ENCODE measurements at places on chromosomes 12 and 14. TPM values are rescaled to one million over a fixed set of nuclear protein-coding genes. Genes with fewer than 3 reads are reported as not detected.

THTPA gene
- 11.7 TPM for total RNA-seq

ANKLE2 gene
- total RNA-seq, result 193 TPM

GPRC5A gene
- not detected for total RNA-seq

VIPAS39 gene
- total RNA-seq, result 22.0 TPM

ZC3H14 gene
- total RNA-seq, result 61.9 TPM

PDZRN4 gene
- not detected for total RNA-seq

GCN1 gene
- 126 TPM for total RNA-seq

GLT1D1 gene
- 0.14 TPM for total RNA-seq

SLC8A3 gene
- 1.1 TPM for total RNA-seq

FERMT2 gene
- 0.78 TPM for total RNA-seq

OR6C6 gene
- not detected for total RNA-seq

AQP6 gene
- total RNA-seq, result not detected

ADCY6 gene
- total RNA-seq, result 0.40 TPM

GRCh38 chr12:120984351-120984898, 6.1 kb downstream of the HNF1A start:
- no peak for DNase-seq

DNA sequence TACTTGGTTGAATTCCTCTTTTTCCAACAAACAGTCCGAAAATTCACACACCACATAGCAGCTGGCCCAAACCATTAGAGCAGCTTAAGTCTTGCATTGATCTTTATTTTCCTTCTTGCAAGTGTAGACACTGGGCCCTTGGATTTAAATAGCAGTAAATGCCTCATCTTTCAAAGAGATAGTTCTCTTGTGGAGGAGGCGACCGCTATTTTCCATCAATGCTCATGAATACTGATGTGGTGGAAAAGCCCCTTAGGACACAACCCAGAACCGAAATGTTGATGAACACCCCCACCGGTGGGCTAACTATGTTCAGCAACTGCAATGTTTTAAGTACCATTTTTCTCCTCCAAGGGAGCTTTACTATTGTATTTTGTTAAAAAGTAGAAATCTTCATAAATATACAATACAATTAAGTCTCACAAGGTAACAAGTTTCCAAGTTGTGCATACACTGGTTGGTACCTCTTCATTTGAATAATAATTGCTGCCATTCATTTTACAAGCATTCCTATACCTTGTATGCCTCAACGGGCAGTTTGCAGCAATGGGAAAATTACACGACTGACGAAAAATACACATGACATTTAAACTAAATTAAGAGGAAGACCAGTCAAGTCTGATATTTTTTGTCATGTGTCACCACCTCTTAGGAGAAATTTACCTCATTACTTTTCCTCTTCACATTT, 18.0 kb downstream of the NIN start:
- DNase-seq, result no peak

DNA sequence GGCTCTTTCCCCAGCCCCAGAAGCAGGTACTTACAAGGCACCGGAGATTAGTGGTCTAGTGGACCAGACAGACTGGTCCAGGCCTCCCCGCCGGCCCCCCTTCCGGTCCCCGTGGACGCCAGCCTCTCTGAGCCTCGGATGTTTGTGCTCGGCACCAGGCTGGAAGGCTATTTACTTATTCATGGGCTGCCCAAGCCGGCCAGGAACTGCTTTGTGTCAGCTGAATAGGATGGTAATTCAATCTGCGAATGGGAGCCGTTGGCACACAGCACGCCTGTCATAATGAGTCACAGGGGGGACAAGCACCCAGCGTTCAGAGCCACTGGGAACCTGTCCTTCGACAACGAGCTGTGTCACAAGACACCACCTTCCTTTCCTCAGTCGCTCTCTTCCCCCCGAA, 82.3 kb downstream of the RIMBP2 start:
- DNase-seq, result no peak

- no peak for DNase-seq
Observed at GRCh38 chr12:94603434-94604365, 46.7 kb downstream of the TMCC3 start.

GRCh38 chr12:26298785-26299621, 103.6 kb downstream of the SSPN start:
- no peak for DNase-seq

DNA sequence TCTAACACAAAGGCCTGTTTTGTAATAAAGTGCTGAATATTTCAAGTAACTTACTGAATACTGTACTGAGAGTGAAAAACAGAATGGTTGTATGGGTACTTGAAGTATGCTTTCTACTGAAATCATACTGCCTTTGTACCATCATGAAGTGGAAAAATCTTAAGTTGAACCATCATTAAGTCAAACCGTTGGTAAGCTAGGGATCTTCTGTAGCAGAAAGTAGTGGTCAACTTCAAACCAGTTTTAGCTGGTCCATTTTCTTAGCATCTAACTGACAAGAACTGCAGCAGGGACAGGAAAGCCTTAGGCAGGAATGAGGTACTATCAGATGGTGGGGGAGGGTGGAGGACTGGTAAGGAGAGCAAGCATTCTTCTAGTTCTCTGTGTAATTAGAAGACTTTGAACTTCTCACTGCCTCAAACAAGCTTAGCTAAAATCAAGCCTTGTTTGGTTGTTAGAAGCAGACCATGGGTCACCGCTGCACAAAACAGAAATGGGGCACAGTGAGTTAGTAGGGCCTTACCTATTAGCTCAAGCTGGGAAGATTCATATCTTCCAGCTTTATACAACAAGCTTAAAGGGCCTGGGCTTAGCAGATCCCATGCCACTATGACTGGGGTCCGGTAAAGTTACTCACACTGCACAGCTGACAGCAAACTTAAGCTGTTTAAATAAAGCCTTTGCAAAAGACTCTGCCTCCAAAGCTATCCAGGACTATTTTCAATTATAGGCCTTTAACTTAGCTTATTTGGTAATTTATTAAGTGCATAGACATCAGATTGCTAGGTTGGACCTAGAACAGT, 73.8 kb downstream of the ACADS start:
- DNase-seq, result no peak

GRCh38 chr12:11885261-11886038, 185.3 kb upstream of the BCL2L14 start:
- DNase-seq, result no peak

DNA sequence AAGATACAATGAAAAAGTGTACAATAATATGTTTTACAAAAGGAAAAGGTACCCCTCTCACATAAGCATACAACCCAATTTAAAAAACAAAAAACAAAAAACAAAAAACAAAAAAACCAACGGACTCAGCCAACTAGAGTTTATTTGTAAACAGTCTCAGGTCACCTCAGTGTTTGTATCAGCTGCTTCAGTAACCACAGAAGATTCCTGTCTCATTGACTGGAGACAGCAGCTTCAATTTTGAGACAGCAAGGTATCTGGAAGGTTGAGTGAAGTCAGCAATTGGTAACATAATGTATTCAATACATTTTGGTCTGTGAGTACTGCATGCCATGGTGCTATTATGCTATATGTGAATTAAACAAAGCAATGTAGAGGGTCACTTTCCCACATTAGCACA, 201.7 kb downstream of the AKAP6 start:
- DNase-seq, result no peak

- DNase-seq, result no peak
Observed at GRCh38 chr14:69149461-69150244, 3.3 kb downstream of the DCAF5 start.

- no peak for DNase-seq
Observed at GRCh38 chr12:123591702-123592481, 7.5 kb downstream of the TMED2 start.

- DNase-seq, result no peak
Observed at GRCh38 chr14:67441256-67441655, 29.3 kb upstream of the PLEK2 start.

DNA sequence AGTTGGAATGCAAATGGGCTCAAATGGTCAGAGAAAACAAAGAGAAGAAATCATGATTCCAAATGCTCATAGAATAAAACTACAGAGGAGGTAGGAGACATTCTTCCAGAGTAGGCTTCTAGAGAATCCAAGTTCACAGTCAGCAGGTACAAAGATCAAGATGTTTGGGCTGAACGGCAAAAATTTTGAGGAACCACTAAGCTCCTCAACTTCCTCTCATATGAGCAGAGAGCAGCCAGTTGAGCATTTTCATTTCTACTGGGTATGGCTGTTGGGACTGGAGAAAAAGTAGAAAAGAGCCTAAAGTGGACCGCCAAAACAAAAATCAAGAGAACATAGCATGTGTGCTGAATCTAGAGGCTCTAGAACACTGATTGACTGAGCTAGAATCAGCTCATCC, 73.8 kb upstream of the ARID2 start:
- no peak for DNase-seq

DNA sequence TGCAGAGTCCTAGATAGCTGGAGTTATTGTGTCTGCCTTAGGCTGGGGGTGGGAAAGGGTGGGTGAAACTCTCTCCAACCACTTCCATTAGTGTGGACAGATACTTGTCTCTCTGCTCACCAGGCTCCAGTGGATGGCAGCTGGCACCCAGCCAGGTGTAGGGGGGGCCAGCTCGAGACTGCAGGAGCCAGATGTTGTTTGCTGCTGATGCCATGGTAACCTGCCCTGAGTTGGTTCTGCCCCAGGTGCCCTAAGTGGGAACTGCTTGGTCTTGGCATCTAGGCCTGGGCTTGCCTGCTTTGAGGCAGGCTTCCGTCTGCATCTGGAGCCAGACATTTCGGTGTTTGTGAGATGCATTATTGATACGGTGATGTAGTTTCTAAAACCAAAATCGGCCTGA, 82.2 kb downstream of the ADCK1 start:
- no peak for DNase-seq

DNA sequence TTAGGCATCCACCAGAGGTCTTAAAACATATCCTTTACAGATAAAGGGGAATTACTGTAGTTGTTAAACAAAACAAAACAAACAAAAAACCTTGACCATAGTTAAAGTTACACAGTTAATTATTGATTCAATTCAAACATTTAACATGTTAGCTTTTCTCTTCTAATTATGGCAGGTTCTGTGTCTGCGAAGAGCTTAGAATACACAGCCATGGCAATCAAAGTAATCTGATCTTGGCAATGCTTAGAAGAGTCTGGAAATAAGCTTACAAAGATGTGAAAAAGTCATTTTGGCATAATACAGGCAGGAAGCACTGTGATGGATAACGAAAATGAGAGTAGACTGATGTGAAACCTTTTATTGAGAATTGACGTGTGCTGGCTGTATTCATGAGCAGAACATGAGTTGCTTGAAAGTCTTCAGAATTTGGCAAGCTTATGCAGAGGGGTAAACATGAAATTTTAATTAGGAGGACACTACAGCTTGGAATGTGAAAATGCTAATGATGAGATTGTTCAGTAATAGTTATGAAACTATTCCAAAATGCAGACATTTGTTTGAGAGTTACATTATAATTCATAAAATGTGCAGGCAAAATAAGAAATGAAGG, 629.6 kb downstream of the FSCB start:
- DNase-seq, result no peak

- no peak for DNase-seq
Observed at GRCh38 chr14:54698966-54699530, 132.1 kb downstream of the SAMD4A start.

- DNase-seq, result no peak
Observed at GRCh38 chr12:27673101-27673718, 23.0 kb upstream of the REP15 start.

- DNase-seq, result no peak
Observed at GRCh38 chr12:42332301-42333285, 6.6 kb downstream of the PPHLN1 start.

GRCh38 chr14:72315714-72316113, 383.5 kb downstream of the RGS6 start:
- no peak for DNase-seq

DNA sequence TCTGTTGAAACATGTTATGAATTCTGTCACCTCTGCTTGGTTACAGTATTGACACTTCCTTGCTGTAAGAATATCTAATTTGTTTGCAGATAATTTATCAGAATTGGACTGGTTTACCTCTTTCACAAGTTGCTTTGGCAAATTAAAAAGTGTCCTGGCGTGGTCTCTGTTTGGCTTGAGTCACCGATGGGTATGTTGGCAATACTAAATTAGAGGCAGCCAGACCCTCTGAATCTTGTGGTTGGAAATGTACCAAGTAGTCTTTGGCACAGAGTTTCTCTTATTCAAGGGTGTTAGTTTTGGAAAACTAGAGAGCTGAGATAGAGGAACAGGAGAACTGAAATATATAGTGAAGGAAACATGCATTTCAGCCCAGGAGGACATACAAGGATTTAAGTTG, 521.1 kb upstream of the MGAT4C start:
- DNase-seq, result no peak

DNA sequence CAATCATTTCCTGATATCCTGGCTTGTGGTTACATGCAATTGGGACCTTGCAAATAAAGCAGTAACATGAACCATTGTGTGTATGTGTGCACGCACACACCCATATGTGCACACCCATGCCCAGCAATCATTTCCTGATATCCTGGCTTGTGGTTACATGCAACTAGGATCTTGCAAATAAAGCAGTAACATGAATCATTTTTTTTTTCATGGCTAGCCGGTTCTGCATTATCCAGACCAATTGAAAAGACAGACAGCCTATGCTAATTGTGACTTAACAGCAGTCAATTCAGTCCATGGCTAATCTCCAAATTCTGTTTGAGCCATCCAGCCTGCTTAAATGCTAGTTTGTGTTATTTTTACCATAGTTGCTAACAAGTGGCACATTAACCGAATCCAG, 134.3 kb downstream of the TTC7B start:
- DNase-seq, result no peak

- no peak for DNase-seq
Observed at GRCh38 chr12:72275526-72275925, 3.4 kb downstream of the TRHDE start.

- peak; percentile 91 for DNase-seq
Observed at GRCh38 chr14:68792979-68793733, at the start of gene ZFP36L1. Gene ZFP36L1 (minus strand): TSS chr14:68793067. CDS start chr14:68792938, 129 bp downstream.

DNA sequence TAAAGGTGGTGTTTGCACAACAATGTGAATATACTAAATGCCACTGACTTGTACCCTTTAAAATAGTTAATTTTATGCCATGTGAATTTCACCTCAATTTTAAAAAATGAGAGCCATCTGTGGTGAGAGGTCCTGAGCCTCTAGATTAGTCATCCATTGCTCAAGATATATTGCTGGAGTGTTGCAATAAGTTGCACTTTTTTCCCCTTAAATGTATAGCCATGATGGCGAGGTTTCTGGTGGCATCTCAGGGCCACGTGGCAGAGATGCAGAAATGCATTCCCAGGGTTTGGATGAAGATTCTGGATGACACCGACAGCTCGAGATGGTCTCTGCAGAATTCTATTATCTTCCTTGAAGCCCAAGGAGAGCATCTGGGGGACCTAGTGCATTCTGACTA, 153.7 kb downstream of the AACS start:
- no peak for DNase-seq

- DNase-seq, result no peak
Observed at GRCh38 chr12:87922736-87923135, 106.5 kb downstream of the C12orf50 start.

DNA sequence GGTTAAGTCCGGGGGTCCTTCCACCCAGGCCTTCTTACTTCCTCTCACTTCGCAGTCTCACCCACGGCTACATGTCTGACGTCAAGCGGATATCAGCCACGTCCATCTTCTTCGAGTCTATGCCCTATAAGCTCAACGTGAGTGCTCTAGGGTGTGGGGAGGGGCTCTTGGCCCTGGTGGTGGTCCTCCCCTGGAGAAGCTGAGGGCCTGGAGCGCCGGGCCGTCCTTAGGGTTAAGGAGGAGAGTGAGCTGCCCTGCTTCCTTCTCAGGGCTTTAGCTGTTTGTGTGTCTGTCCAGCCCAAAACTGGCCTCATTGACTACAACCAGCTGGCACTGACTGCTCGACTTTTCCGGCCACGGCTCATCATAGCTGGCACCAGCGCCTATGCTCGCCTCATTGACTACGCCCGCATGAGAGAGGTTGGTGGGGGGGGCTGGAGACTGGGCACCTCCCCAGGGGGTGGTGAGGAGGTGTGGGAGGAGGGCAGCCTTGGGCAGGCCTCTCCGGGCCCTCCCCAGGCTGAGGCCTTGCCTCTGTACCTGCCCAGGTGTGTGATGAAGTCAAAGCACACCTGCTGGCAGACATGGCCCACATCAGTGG, 2.7 kb downstream of the SHMT2 start:
- DNase-seq, result no peak

Measured in natural killer cell treated with Interleukin-12 subunit alpha and Interleukin-12 subunit beta and Interleukin-15 and Interleukin-18, amount 100 ng/mL, for 72 hours (primary cell).